ENCODE measurements at places on chromosomes 6 and 20. TPM values are rescaled to one million over a fixed set of nuclear protein-coding genes. Genes with fewer than 3 reads are reported as not detected.
A peak's percentile ranks its signal among the peaks of the same experiment; 100 is the strongest.

DNA sequence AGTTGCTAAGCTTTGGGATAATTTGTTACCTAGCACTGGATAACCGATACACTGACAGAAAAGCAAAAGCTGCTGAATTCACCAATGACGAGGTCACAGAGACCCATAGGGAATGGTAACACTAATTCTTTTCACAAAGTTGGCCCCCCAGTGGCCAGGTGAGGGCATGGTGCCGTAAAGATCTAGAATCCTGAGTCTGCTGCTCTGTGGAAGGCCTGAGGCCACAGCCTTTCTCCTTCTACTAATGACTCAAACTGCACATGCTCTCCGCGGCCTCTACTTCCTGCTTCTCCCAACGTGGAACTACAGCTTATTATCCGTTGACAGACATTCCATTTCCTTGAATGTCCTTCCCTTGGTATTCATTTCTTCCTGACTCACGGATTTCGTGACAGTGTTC lies 127.1 kb downstream of the OPRM1 start:
- peaks cover 46% of the 10 kb centered on the region for H3K4me1 ChIP-seq
- H3K36me3 ChIP-seq, result peaks cover 43% of the 10 kb centered on the region
- no peaks in the 10 kb centered on the region for H3K27me3 ChIP-seq
- no peak for DNase-seq

MAPK13 gene
- 63.0 TPM for total RNA-seq

- H3K27me3 ChIP-seq, result no peaks in the 10 kb centered on the region
- peaks cover 13% of the 10 kb centered on the region for H3K36me3 ChIP-seq
- peak overlapping the region; percentile 87 for H3K4me3 ChIP-seq
- peak overlapping the region; percentile 92 for H3K27ac ChIP-seq
These were observed 1.1 kb downstream of the MAPRE1 start for GRCh38 chr20:32820698-32821377.

GRCh38 chr20:55086421-55086820 lies 611.0 kb downstream of the DOK5 start:
- no peaks in the 10 kb centered on the region for H3K36me3 ChIP-seq
- no peak for DNase-seq
- H3K4me3 ChIP-seq, result no peak overlapping the region
- H3K27ac ChIP-seq, result no peak overlapping the region
- H3K4me1 ChIP-seq, result no peaks in the 10 kb centered on the region
- no peaks in the 10 kb centered on the region for H3K27me3 ChIP-seq

GRCh38 chr6:134420614-134421181 lies 102.8 kb upstream of the SGK1 start:
- DNase-seq, result no peak
- no peak overlapping the region for H3K4me3 ChIP-seq
- H3K36me3 ChIP-seq, result no peaks in the 10 kb centered on the region
- peaks cover 2% of the 10 kb centered on the region for H3K27me3 ChIP-seq

DNA sequence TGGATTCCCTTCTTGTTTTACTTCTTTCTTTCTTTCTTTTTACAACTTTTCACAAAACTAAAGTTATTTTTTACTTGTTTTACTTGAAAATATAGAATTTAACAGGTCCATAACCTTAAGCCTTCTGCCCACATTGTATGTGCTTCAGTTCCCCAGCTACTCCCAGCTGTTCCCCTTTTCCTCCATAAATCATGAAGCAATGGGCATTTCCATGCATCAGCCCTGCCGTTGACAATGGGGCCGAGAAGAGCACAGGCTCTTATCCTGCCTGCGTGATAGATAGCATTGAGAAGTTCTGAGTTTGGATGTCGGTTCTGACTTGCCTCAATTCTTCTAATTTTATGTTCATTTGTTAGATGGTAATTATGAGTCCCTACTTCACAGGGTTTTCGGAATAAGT lies 583.8 kb downstream of the CDH26 start:
- H3K4me1 ChIP-seq, result no peaks in the 10 kb centered on the region
- H3K4me3 ChIP-seq, result no peak overlapping the region
- H3K27me3 ChIP-seq, result peaks cover 2% of the 10 kb centered on the region

- no peak for DNase-seq
- H3K4me3 ChIP-seq, result no peak overlapping the region
- peaks cover 36% of the 10 kb centered on the region for H3K4me1 ChIP-seq
- H3K27ac ChIP-seq, result no peak overlapping the region
- H3K36me3 ChIP-seq, result peaks cover 5% of the 10 kb centered on the region
These were observed 2.5 kb downstream of the ACTL10 start for GRCh38 chr20:33669224-33669623.

DNA sequence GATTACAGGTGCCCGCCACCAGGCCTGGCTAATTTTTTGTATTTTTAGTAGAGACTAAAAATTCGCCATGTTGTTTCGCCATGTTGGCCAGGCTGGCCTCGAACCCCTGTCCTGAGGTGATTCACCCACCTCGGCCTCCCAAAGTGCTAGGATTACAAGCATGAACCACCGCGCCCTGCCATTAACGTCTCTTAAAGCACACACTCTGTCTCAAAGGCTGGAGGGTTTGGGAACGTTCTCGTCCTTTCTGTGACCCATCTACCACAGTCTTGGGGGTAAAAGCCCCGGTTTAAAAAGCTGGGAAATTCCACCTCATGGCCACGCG lies 57.8 kb upstream of the ARID1B start:
- H3K36me3 ChIP-seq, result no peaks in the 10 kb centered on the region
- peaks cover 20% of the 10 kb centered on the region for H3K4me1 ChIP-seq
- H3K27ac ChIP-seq, result peak overlapping the region; percentile 81
- H3K27me3 ChIP-seq, result peaks cover 2% of the 10 kb centered on the region
- H3K4me3 ChIP-seq, result peak overlapping the region; percentile 63

EFCAB8 gene
- 0.40 TPM for total RNA-seq

DNA sequence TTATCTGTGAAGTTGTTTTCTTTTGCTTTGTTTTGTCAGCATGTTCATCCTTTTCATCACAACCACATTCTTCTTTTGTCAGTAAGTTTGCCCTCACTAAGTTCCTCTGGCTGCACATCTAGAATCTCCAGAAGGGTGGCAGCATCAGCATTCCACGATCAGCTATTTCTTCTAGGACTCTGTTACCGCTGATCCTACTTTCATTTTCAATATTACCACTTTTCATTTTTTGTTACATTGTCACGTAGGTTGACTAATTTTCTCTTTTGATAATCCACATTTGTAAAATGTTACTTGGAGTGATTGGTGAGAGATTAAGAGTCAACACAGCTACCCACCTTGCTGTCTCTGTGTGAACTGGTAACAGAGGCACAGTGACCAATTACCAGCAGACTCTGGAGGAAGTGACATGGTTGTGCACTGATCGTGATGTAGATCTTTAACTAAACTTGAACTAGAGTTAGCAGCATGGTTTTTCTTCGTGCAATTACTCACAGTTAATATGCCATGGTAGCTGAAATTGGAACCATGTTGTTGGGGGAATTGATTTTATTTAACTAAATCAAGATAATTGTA lies 307.9 kb upstream of the SLC35B3 start:
- peak overlapping the region; percentile 47 for H3K4me3 ChIP-seq
- peaks cover 2% of the 10 kb centered on the region for H3K27me3 ChIP-seq
- no peaks in the 10 kb centered on the region for H3K36me3 ChIP-seq
- H3K27ac ChIP-seq, result no peak overlapping the region
- peaks cover 9% of the 10 kb centered on the region for H3K4me1 ChIP-seq

C6orf58 gene
- total RNA-seq, result not detected

GRIK2 gene
- not detected for total RNA-seq

STMND1 gene
- not detected for total RNA-seq

DNA sequence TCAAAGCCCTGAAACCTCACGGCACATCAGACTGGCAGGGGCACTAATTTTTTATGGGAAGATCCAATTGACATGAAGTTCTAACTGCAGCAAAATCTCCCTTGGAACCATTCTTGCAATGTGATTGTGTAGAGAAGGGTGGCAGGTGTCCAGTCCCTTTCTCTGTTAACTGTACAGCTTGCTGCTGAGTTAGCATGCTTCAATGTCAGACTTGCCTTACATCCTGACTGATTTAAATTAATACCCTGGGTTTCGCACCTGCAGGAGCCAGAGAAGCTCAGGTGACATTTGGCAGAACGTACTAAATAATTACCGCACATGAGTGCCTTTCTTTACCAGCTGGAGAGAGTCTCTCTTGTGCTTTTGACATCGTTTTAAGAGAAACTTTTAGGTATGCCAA lies 123.0 kb downstream of the DOK5 start:
- peaks cover 7% of the 10 kb centered on the region for H3K27me3 ChIP-seq
- H3K27ac ChIP-seq, result no peak overlapping the region
- H3K4me1 ChIP-seq, result no peaks in the 10 kb centered on the region
- DNase-seq, result no peak
- H3K36me3 ChIP-seq, result no peaks in the 10 kb centered on the region

GRCh38 chr20:11092151-11092550 lies 418.4 kb upstream of the JAG1 start:
- no peak overlapping the region for H3K4me3 ChIP-seq
- H3K36me3 ChIP-seq, result no peaks in the 10 kb centered on the region

- H3K4me3 ChIP-seq, result no peak overlapping the region
- H3K27me3 ChIP-seq, result no peaks in the 10 kb centered on the region
- H3K36me3 ChIP-seq, result peaks cover 1% of the 10 kb centered on the region
These were observed 14.6 kb upstream of the TP53TG5 start for GRCh38 chr20:45392733-45393132.

THBS2 gene
- not detected for total RNA-seq

DNA sequence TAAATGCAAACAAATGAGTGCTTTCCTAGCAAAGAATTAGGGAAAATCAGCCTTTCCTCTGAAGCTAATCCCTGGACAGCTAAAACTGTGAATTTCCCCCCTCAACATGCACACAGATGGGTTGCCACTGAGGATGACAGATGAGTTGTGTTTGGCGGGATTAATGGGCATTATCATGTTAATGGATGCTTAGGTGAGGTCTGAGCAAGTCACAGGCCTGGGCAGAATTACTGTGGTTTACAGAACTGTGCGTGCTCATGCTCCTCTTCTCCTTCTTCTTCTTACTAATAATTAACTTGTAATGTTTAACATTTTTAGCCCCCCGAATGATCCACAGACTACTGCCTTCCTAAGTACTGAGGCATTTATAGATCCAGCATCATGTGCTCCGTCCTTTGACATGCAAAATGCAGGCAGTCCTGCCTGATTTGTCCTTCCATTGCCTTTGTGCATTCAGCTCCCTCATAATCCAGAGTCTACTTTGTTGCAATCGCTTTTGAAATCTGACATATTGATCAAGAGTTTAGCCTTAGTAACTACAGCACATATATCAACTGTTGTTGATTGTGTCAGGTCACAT lies 753.4 kb upstream of the MMS22L start:
- no peaks in the 10 kb centered on the region for H3K4me1 ChIP-seq
- H3K27ac ChIP-seq, result no peak overlapping the region
- no peak overlapping the region for H3K4me3 ChIP-seq
- DNase-seq, result no peak

GRCh38 chr6:34239500-34239825 lies 2.8 kb downstream of the HMGA1 start:
- DNase-seq, result no peak
- H3K27ac ChIP-seq, result peak overlapping the region; percentile 94
- peaks cover 56% of the 10 kb centered on the region for H3K36me3 ChIP-seq
- H3K4me3 ChIP-seq, result peak overlapping the region; percentile 85
- no peaks in the 10 kb centered on the region for H3K27me3 ChIP-seq
- peaks cover 65% of the 10 kb centered on the region for H3K4me1 ChIP-seq

SPDEF gene
- not detected for total RNA-seq

THEMIS gene
- total RNA-seq, result 24.5 TPM

GRCh38 chr20:24016607-24017457 lies 28.3 kb upstream of the GGTLC1 start:
- no peak overlapping the region for H3K4me3 ChIP-seq
- no peak overlapping the region for H3K27ac ChIP-seq
- H3K27me3 ChIP-seq, result peaks cover 4% of the 10 kb centered on the region
- peak; percentile 42 for DNase-seq

- H3K27me3 ChIP-seq, result no peaks in the 10 kb centered on the region
- H3K4me3 ChIP-seq, result no peak overlapping the region
- H3K4me1 ChIP-seq, result peaks cover 68% of the 10 kb centered on the region
- peaks cover 9% of the 10 kb centered on the region for H3K36me3 ChIP-seq
- H3K27ac ChIP-seq, result peak overlapping the region; percentile 72
These were observed 13.1 kb downstream of the B4GALT5 start for GRCh38 chr20:49700411-49701185.

ZSCAN23 gene
- 2.9 TPM for total RNA-seq

GRCh38 chr6:52336919-52337561 lies 24.9 kb upstream of the PAQR8 start:
- H3K27ac ChIP-seq, result no peak overlapping the region
- no peaks in the 10 kb centered on the region for H3K36me3 ChIP-seq
- no peak overlapping the region for H3K4me3 ChIP-seq
- no peak for DNase-seq

- H3K27me3 ChIP-seq, result no peaks in the 10 kb centered on the region
- H3K4me3 ChIP-seq, result no peak overlapping the region
- DNase-seq, result no peak
- no peaks in the 10 kb centered on the region for H3K4me1 ChIP-seq
- no peak overlapping the region for H3K27ac ChIP-seq
These were observed 6.0 kb downstream of the ARMC12 start for GRCh38 chr6:35742842-35743241.

- no peak overlapping the region for H3K27ac ChIP-seq
- no peak for DNase-seq
- H3K36me3 ChIP-seq, result peaks cover 3% of the 10 kb centered on the region
- peaks cover 29% of the 10 kb centered on the region for H3K27me3 ChIP-seq
These were observed 65.5 kb downstream of the YTHDF1 start for GRCh38 chr20:63150391-63150898.

SEL1L2 gene
- total RNA-seq, result not detected

PREX1 gene
- total RNA-seq, result 36.5 TPM

GRCh38 chr6:32953775-32954174 lies 878 bp upstream of the HLA-DMA start:
- no peak overlapping the region for H3K27ac ChIP-seq
- peaks cover 50% of the 10 kb centered on the region for H3K4me1 ChIP-seq
- no peak for DNase-seq
- no peak overlapping the region for H3K4me3 ChIP-seq
- no peaks in the 10 kb centered on the region for H3K36me3 ChIP-seq
- H3K27me3 ChIP-seq, result no peaks in the 10 kb centered on the region

PTK7 gene
- 4.1 TPM for total RNA-seq

DNA sequence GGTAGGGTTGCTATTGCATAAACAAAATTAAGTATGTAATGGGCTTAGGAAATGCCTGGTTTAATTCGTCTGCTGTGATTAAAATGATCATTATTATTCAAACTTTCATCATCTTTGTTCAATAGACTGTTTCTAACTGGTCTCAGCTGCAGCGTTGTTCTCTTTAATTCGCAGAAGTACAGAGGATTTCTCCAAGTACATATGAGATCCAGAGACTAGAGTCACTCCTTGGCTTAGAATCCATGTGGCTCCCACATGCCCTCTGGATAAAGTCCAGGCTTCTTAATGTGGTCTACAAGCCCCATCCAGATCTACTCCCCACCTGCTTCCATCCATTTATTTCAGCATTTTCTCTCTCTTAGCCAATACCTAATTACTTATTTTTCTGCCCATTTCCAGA lies 1.1 kb upstream of the ZBTB24 start:
- DNase-seq, result no peak
- peaks cover 26% of the 10 kb centered on the region for H3K36me3 ChIP-seq
- H3K4me1 ChIP-seq, result peaks cover 33% of the 10 kb centered on the region
- peak overlapping the region; percentile 73 for H3K27ac ChIP-seq

ZNF334 gene
- total RNA-seq, result 3.4 TPM

- H3K36me3 ChIP-seq, result peaks cover 26% of the 10 kb centered on the region
- no peak overlapping the region for H3K4me3 ChIP-seq
- peak; percentile 38 for DNase-seq
- H3K27me3 ChIP-seq, result no peaks in the 10 kb centered on the region
- H3K27ac ChIP-seq, result peak overlapping the region; percentile 11
- H3K4me1 ChIP-seq, result peaks cover 33% of the 10 kb centered on the region
These were observed 11.5 kb downstream of the GNL1 start for GRCh38 chr6:30544666-30545272.

ENPP3 gene
- 0.57 TPM for total RNA-seq

GRCh38 chr20:46400828-46401477 lies 5.5 kb downstream of the ELMO2 start:
- H3K27me3 ChIP-seq, result no peaks in the 10 kb centered on the region
- DNase-seq, result peak; percentile 41

Measured in activated CD4-positive, alpha-beta T cell treated with anti-CD3 and anti-CD28 coated beads for 36 hours (primary cell).